Activated T-cell treated with anti-CD3 and anti-CD28 coated beads for 4 hours (primary cell): ENCODE measurements at places on chromosomes 2 and 18.

DNA sequence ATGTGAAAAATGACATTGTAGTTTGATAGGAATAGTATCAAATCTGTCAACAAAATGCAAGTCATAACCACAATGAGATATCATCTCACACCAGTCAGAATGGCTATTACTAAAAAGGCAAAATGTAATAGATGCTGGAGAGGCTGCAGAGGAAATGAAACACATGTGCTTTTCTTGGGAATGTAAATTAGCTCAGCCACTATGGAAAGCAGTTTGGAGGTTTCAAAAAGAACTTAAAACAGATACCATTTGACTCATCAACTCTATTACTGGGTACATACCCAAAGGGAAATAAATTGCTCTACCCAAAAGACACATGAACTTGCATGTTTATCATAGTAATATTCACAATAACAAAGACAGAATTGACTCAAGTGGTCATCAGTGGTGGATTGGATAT lies 572.6 kb downstream of the TRIB2 start:
- no peak for DNase-seq

DNA sequence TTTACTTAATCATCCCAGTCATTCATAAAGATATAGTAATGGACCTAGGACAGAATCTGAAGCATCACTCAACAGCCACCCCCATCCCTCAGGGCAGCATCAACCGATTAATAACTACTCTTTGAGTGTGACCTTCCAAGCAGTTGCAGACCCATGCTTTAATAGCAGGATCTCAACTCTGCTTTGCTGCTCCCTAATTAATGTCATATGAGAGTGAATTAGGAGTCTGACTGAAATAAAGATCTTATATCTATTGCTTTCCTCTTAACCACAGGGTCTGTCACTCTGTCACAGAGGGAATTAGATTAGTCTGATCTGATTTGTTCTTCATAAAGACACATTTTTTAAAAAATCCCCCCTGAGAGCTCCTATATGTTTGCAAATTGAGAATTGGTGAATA lies 46.1 kb upstream of the LRP1B start:
- DNase-seq: no peak

GRCh38 chr18:67276638-67277037 lies 239.9 kb downstream of the DSEL start:
- DNase-seq: no peak

- DNase-seq: no peak
Observed at GRCh38 chr18:79469751-79470505, 74.2 kb downstream of the NFATC1 start.

- no peak for DNase-seq
Observed at GRCh38 chr2:215614296-215614695, 178.4 kb upstream of the FN1 start.

DNA sequence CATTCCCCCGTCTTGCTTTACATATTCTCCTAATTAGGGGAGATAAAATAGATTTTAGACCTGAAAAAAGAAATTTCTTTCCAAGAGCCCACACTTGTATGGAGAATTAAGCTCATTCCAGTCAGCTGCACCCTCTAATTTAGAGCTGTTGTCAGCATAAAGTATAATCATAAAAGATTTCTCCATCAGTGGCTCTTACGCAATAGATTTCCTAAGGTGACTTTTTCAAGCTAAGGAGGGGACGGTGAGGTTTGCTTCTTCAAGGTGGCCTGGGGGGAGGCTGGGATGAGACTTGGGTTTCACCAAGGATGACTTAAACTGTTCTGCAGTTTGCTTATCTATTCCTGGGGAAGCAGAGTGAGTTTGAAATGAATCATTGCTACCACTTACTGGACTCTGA lies 426.2 kb downstream of the NBAS start:
- DNase-seq: no peak

GRCh38 chr18:62326646-62327348 lies 1.7 kb downstream of the TNFRSF11A start:
- no peak for DNase-seq

GRCh38 chr2:165069151-165069550 lies 113.8 kb upstream of the SLC38A11 start:
- DNase-seq: no peak

DNA sequence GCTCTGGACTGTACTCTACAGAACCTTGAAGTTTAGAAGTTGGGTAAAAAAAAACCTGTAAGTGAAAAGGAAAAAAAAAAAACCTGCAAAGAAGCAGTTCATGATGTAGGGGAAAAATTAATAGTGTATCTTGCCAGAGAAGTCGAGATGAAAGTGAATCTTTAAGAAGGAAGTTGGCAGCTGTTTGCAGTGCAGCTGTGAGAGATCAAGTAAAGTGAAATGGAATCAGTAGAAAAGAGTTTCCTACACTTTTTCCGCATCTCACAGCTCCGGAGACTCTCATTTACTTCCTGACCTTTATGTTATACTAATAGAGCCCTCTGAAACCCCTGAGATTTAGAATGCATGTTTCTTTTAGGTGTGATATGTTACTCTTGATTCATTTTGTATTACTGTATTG lies 19.2 kb downstream of the RNMT start:
- DNase-seq: no peak

DNA sequence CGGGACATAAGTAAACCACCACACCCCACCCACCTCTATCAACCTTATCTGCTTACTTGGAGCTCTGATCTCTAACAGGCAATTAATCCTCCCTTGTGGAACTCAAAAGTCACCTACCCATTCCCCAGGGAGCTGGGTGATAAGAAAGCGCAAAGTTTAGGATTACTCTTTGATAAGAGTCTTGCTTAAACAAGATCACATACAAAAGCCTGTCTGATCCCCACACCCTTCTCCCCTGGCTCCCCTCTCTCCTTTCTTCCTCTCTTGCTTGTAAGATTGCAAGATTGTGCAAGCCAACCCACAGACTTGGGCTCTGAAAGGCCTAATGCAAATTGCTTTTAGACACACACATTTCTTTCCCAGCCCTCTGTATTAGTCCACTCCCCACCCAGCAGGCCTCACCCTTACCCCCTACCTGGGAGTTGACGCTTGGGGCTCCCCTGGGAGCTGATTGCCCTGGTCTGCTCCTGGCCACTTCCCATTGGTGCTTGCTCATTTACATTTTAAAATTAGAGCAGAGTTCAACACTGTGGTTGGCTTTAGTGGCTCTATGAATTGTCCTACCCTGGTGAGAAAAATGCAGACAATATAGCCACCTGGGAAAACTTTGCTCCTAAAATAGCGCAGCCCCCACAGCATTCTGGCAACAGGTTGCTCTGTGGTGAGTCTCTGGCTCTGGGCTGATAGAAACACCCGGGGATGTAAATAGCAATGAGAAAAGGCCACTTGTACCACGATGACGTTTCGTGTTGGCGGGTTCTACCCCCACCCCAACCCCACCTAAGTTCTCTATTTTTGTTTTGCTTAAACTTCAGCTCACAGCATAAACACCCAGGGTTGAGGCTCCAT lies 92.8 kb upstream of the MSH2 start:
- no peak for DNase-seq

DNA sequence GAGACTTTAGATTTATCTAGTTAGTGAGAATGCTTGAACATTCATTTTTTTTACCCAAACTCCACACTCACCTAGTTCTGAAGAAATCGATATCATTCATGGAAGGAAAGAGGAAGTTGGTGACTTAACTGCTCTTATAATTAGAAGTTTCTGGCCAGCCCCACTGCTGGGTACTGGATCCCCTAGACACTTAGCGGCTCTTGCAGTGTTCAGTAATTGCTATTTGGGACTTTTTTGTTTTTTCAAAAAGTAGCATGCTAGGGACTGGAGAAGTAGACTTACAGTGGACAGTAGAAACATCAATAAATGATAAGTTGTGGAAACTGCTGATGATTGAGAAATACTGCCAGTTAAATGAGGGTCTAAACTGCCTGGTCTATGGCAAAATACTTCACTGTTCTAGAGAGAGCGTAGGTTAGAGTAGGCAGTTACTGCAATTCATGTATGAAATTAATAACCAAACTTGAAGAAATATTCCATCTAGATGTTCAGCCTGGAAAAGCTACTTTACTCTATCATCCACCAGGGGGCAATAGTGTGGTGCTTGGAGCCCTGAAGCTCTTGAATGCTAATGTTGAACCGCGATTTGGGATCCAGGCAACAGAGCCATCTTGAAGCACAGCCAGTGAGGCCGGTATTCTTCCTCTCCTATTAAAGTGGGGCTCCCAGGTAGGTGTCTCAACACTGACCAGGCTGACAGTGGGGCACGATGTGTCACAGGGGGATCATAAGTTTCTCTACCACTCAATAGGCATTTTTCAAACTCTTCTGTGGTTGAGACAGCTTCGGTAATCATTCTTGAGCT lies 146.1 kb upstream of the SESTD1 start:
- DNase-seq: peak; percentile 2
